ENCODE measurements at places on chromosomes 1 and 21. TPM values are rescaled to one million over a fixed set of nuclear protein-coding genes. Genes with fewer than 3 reads are reported as not detected.
A peak's percentile ranks its signal among the peaks of the same experiment; 100 is the strongest.

KCNA2 gene
- 0.48 TPM for polyA plus RNA-seq

CALML6 gene
- polyA plus RNA-seq = 0.18 TPM

DNAH14 gene
- 3.4 TPM for polyA plus RNA-seq

SLC25A34 gene
- 8.1 TPM for polyA plus RNA-seq

TNNT2 gene
- 16,707 TPM for polyA plus RNA-seq

KRTAP25-1 gene
- polyA plus RNA-seq = not detected

RASAL2 gene
- polyA plus RNA-seq = 6.9 TPM

ZNF670 gene
- polyA plus RNA-seq = 1.3 TPM

RIPPLY3 gene
- not detected for polyA plus RNA-seq

PFKFB2 gene
- polyA plus RNA-seq = 9.4 TPM

UBL4B gene
- polyA plus RNA-seq = not detected

RPTN gene
- polyA plus RNA-seq = not detected

ABCA4 gene
- 0.09 TPM for polyA plus RNA-seq

TMEM240 gene
- 10.4 TPM for polyA plus RNA-seq

GBP7 gene
- polyA plus RNA-seq = 0.05 TPM

- no peak for DNase-seq
These were observed 19.3 kb downstream of the B3GALT5 start for GRCh38 chr21:39631842-39632562.

GRCh38 chr1:44903011-44903680, 60.1 kb upstream of the PTCH2 start:
- no peak for DNase-seq

DNA sequence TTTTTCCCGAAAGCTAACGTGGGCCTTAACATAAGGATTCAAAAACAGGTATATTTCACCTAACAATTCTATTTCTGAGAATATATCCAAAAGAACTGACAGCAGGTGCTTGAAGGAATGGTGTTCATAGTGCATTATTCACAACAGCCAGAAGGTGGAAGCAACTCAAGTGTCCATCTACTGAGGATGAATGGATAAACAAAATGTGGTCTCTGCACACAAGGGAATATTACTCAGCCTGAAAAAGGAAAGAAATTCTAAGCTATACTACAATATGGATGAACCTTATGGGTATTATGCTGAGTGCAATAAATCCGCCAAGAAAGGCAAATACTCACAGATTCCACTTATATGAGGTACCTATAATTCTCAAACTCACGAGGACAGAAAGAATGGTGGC, 6.1 kb upstream of the RIPPLY3 start:
- no peak for DNase-seq

DNA sequence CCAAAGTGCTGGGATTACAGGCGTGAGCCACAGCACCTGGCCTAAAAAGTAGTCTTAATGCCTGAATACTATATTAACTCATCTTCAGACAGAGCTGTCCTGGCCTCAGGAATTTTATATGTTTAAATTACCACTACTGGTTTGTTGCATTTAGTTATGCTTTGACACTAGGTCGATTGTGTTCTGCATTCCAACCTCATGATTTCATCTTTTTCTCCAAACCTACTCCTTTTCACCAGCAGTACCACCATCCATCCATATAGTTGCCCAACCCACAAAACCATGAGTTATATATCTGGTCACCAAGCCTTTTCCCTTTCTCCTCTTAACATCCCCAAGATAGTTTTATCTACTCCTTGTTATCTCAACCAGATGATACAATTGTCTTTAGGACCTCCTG, 22.6 kb downstream of the FMO5 start:
- no peak for DNase-seq

DNA sequence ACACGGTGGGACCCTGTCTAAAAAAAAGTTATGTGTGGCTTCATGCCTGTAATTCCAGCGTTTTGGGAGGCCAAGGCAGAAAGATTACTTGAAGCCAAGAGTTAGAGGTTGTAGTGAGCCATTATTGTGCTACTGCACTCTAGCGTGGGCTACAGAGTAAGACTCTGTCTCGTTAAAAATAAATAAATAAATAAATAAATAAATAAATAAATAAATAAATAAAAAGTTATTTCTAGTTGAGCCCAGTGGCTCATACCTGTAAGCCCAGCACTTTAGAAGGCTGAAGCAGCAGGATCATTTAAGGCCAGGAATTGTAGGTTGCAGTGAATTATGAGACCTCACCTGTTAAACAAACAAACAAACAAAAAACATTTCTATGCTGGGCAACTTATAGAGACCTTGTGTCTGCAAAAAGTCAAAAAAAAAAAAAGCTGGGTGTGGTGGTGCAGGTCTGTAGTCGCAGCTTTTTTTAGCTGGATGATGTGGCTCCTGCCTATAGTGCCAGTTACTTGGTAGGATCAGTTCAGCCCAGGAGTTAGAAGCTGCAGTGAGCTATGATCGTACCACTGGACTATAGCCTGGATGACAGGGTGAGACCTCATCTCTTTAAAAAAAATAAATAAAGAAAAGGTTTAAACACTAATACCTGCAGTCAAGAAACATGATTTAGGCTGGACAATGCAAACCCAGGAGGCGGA, 25.6 kb downstream of the GON4L start:
- no peak for DNase-seq

DNA sequence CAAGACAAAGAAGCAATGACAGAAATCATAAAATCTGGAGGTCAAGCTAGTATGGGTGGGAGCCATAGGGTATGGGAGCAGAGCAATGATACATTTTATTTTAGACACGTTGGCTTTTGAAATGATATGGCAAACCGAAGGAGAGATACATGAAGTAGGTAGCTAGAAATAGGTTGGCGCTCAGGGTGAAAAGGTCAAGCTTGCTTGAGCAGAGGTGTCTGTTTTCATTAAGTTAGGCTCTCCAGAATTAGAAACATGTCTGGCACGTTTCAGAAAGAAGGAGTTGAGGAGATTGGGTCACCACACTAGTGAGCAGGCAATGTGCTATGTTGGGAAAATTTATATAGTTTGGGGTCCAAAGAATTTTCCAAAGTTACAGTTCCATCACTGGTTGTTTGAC, 151.4 kb downstream of the AMY1C start:
- no peak for DNase-seq

DNA sequence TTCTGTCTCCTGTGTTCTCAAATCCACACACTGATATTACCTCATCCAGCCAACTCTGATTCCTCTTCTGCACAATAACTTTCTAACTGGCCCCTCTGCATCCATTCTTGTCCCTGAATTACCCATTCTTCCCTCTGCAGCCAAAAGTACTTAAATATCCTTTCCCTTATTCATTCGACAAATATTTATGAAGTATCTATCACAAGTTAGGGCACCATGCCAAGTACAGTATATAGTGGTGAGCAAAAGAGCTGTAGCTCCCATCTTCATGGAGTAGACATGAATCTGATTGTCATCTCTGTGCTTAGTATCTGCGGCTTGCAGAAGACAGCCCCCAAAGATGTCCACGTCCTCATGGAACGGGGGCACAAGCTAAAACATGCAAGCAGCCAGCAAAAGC, 316.8 kb downstream of the SETD4 start:
- no peak for DNase-seq

DNA sequence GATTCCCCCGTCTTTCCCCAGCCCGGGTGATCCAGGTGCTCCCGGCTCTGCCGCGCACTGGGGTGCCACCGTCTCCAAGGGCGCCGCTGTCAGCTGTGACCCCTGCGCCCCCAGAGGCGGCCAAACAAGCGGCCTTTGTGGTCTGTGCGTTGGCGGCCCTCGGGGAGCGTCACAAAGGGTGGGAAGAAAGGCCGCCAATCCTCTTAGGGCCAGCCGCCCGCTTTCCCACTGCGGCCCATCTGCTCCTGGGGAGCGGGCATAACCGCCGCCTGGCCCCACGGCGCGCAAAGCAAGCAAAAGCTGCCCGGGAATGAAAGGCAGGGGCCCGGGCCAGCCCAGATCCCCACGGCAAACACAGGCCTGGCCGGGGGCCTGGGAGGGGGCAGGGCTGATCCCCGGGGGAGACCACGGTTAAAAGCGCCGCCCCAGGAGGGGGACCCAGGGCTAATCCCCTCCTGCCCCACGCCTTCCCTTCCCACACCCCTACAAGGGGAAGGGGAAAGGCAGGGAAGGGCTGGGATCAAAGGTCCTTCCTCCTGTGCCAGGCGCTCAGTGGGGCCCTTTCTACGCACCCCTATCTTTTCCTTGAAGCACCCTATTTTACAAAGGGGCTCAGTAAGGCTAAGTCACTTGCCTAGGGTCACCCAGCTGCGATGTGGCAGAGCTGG, 24.0 kb downstream of the C1QB start:
- no peak for DNase-seq

- no peak for DNase-seq
These were observed 160.6 kb upstream of the CD34 start for GRCh38 chr1:208071435-208072031.

GRCh38 chr1:19644681-19645410, 735 bp downstream of the NBL1 start:
- DNase-seq = peak; percentile 79

GRCh38 chr1:219781491-219781890, 146.9 kb downstream of the SLC30A10 start:
- no peak for DNase-seq

- peak; percentile 70 for DNase-seq
These were observed 1.8 kb upstream of the FABP3 start for GRCh38 chr1:31374511-31375196.

DNA sequence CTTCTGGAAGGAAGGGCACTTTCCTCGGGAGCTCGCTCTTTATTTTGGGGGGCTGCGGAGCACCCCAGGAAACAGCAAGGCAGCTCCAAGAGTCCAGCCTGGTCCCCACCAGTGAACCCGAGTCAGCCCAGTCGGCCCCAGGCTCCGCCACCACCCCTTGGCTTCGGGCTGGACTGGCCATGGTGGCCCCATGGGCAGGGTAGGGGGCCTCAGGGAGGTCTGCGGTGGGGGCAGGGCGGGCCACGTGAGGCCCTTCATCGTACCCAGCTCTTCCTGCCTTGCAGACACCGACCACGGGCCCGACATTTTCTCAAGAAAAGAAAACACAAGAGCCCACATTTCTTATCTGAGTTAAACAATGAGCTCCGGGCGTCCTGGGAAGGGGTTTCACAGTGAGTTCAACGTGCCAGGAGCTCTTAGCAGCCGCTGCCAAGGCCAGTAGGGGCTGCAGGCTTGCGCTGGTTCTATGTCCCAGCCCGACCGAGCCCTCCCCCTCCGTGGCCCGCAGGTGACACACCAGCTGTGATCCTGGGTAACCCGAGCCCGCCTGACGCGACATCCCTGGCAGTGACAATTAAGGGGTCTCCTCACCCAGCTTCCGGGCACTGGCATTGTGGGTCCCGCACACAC, 66.2 kb downstream of the PRDM16 start:
- no peak for DNase-seq

DNA sequence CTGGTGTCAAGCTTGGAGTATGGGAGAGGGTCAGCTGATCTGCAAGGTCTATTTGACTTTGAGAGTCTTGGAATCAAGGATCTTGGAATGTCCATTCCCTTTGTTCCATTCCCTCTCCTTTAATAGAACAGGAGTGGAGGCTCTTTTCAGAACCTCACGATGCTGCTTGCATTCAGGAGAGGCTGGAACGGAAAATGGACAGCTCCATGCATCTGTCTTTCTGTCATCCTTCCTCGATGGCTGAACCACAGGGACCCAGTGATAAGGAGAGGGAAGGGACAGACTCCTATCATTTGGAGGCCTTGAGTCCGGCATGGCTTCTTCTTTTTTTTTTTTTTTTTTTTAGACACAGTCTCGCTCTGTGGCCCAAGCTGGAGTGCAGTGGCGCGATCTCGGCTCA, 14.9 kb upstream of the LIN28A start:
- DNase-seq = no peak

DNA sequence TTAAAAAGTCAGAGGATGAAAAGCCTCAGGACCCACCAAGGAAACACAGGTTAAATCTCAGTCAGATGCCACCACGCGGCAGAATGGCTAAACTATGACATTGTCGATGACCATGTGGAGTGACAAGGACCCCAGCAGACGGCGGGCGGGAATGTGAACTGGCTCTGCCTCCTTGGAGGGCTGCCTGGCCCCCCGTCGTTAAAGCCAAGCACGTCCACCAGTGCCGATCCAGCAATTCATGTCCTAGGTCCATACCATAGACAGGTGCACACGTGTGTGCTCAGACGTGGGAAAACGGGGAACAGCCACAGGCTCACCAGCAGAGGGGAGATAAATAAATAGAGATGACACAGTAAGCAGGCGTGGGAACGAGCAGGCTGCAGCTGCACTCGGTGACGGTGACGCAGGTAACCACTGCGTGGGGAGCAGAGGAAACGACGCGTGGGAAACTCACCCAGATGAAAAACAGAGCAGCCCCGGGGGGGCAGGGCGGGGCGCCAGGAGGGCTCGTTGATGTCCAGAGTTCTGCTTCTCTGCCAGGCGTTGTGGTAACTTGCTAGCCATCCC, 28.3 kb upstream of the PCBP3 start:
- peak; percentile 40 for DNase-seq

DNA sequence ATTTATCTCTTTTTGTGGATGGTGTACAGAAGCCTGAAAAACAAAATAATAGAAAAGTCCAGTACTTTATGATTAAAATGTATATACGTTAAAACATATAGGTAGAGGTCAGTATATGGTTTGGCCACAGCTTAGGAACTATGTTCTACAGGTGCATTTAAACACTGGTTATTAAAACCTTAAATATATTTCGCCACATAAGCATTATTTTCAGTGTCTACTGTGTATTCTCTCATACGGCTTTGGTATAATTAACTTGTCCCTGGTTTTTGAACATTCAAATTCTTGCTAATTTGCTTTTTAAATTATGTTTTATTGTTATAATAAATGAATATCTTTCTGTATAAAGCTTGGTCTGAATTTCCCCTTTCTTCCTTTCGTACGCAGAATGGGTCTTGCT, 87.9 kb downstream of the GTF2B start:
- no peak for DNase-seq

GRCh38 chr1:230842801-230843200, 25.5 kb downstream of the C1orf198 start:
- peak; percentile 77 for DNase-seq

GRCh38 chr1:230028602-230029223, 38.3 kb upstream of the GALNT2 start:
- no peak for DNase-seq

Measured in right cardiac atrium (tissue), 5 donors.